ENCODE measurements at places on chromosomes 13 and 19.

GRCh38 chr19:10408511-10409283, 5.4 kb upstream of the CDC37 start:
- DNase-seq = peak; percentile 42

- no peak for DNase-seq
Observed at GRCh38 chr13:58712191-58712590, 1080.6 kb downstream of the PCDH17 start.

DNA sequence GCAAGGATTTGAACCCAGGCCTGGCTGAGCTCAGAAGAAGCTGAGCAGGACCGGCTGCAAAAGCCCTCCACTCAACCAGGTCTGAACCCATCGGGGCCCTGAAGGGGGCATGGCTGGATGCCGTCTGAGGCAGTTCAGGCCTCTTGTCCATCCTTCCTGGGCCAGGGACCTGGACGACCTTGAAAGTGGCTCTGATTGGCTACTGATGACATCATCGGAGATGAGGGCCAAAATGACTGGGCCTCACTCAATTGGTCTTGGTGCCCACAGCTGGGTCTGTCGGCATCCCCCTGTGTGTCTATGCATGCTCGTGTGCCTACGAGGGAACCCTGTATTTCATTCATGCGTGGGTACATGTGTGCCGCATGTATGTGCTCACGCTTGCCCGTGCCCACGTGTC, 71.8 kb downstream of the PTPRS start:
- DNase-seq = no peak

- DNase-seq = no peak
Observed at GRCh38 chr13:32028711-32029110, 2.9 kb upstream of the FRY start.

DNA sequence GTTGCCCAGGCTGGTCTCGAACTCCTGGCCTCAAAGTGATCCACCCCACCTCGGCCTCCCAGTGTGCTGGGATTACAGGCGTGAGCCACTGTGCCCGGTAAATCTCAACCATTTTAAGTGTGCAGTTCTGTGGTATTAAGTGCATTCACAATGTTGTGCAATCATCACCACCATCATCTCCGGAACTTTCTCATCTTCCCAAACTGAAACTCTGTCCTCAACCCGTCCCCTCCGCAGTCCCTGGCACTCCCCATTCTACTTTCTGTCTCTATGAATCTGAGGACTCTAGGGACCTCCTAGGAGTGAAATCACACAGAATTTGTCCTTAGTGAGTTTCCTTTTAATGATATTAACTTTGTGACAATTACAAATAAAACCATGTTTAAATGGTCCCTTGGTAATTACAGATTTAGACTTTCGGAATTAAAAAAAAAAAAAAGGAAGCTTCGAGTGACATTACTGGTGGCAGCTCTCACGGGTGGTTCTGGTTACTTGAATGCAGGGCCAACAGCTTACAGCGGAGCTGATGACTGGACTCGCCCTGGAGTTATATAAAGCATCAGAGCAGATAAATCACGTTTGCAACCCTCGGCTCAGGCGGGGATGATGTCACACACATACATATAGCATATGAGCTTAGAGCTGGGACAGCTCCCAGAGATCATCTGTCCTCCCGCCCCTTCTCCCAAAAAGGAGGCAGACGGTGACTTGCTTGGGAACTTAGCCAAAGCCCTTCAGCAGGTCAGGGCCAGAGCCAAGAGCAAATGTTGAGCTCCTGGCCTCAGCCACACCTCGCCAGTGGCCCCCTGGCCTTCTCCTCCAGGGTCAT, 89.8 kb downstream of the ZNF557 start:
- DNase-seq = no peak

- no peak for DNase-seq
Observed at GRCh38 chr19:49515767-49516166, 3.3 kb downstream of the FCGRT start.

GRCh38 chr19:4730740-4731171, 7.1 kb upstream of the DPP9 start:
- peak; percentile 46 for DNase-seq

DNA sequence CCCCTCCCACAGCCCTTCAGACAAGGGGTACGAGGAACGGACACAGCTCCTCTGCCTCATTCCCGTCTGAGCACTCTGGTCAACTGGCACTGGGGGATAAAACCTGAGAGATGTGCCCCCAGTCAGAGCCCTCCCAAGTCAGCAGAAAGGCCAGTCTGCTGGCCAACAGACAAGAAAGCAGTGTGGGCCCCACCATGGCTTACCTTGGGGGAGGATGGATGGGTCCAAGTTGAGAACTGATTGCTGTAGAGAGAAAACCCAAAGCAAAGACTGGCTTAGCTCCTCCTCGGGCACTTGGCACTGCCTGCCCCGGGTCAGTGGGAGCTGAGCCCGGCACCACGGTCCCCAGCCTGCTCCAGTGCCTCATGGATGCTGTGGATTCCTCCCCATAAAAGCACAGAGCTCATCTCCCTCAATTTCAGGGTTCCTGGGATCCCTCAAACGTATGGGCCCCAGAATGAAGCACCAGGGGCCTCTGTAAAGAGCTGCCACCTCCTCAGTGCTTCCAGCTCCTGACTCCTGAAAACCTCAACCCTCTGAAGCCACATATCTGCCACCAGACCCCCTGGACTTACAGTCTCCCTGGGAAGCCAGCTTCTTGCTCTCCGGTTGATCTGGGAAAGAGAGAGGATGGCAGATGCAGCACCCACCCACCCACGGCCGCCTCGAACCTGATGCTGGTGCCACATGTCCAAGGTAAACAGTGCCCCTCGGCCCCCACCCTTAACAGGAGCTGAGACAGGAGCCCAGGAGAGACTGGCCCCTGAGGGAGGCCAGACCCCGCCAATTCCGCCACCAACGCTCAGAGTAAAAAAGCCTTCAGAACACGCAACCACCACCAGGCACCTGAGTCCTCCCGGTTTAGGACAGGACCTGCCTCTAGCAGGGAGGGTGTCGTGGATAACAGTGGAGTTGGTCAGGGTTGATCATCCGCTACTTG, 3.3 kb downstream of the KHSRP start:
- DNase-seq = no peak

DNA sequence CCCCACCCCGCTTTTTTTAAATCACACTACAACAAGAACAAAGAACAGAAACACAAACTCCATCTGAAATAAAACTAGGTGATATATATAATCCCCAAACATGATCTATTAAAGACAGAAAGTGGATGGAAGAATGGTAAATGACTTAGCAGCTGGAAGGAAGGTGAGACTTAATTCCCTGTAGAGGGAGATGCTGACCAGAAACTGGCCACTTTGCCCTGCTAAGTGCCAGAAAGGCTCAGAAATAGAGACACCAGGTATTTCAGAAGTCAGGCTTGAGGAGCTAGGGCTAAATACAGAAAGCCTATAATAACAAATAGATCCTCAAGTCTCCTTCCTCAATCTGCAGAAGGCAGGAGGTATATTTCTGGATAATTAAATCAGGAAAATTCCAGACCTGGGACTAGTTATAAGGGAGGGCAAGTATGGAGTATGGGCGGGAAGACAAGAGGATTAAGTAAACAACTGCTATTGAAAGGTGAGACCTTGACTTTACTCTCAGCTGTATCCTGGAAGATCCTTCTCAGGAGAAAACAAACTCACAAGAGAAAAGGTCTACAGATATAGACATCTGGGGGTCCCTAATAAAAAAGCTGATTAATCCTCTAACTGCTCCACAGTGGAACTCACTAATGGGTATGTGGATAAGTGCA, 32.2 kb downstream of the MTRF1 start:
- no peak for DNase-seq

GRCh38 chr13:71218960-71219359, 648.0 kb downstream of the DACH1 start:
- no peak for DNase-seq

GRCh38 chr13:113164492-113164891, 6.0 kb downstream of the PROZ start:
- DNase-seq = no peak

DNA sequence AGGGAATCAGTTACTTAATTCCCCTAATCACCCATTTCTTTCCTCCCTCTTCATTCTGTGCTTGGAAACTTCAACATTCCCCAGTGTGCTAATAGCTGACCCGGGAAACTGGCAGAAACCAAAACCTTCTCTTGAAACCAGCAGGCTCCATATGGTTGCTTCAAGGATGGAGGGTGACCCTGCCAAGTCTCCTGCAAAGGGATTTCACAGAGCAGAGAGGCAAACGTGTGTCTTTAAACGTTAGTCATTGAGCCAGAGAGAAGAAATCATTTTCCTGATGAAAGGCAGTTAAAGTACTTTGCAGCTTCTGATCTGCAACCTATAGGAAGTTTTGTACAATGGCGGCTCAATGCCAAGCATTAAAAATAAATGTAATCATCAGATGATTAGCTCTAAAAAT, 220.9 kb downstream of the POU4F1 start:
- no peak for DNase-seq

DNA sequence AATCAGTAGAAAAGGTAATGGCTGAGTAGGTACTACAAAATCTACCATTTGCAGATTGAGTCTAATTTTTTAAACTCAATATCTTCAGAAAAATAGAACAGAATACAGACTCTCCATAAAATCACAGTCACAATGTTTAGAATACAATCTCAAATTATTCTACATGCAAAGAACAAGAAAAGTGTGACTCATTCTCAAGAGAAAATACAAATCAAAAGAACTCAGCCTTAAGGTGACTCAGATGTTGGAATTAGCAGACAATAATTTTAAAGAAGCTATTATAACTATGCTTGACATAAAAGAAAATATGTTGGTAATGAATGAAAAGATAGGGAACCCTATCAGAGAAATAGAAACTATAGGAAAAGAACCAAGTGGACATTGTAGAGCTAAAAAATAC, 78.9 kb downstream of the RXFP2 start:
- no peak for DNase-seq

- no peak for DNase-seq
Observed at GRCh38 chr13:30972888-30973377, 40.5 kb downstream of the TEX26 start.

GRCh38 chr19:46719629-46720502, 3.0 kb upstream of the PRKD2 start:
- no peak for DNase-seq

DNA sequence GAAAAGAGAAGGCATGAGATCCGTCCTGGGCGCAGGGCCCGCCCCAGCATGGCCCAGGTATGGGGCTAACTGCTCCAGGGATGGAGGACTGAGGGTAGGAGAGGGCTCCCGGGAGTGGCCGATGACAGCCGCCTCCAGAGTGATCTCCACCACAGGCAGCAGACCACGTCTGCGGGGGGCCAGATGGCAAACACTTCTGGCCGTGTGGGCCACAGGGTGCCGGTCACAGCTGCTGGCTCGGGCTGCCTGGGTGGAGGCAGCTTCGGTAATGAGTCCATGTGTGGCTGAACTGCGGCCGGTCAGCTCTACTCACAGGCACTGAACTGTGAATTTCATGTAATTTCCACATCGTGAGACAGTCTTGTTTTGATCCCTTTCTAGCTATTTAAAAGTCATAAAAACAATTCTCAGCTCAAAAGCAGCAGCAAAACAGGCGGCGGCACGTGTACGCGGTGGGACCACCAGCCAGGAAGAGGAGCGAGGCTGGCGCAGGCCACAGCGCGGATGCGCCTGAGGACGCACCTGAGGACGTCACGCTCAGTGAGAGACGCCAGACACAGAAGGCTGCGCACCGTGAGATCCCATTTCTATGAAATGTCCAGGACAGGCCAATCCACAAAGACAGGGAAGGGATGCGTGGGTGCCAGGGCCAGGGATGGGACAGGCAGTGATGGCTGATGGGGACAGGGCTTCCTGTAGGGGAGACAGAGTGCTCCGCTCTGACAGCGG, 4.0 kb downstream of the LSM7 start:
- DNase-seq = no peak

DNA sequence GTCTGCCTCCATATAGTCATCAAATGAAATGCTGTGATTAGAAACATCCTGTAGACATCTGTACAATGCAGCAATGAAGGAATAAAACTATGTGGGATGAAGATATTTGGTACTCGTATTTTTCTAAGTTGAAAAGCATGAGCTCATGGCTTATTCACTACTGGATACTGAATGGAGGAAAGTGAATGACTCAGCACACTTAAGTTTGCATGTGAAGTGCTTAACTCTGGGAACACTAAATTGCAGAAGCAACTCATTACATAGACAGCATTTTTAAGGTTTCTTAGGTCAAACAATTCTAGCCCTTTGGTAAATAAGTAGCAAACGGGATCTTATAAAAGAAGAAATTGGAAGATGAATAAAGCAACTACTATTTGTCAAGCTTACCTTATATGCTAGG, 429.0 kb upstream of the MIR17HG start:
- DNase-seq = no peak

GRCh38 chr13:44422755-44423643, 49.4 kb downstream of the SERP2 start:
- no peak for DNase-seq

GRCh38 chr13:98180092-98180491, 3.0 kb upstream of the RNF113B start:
- no peak for DNase-seq

DNA sequence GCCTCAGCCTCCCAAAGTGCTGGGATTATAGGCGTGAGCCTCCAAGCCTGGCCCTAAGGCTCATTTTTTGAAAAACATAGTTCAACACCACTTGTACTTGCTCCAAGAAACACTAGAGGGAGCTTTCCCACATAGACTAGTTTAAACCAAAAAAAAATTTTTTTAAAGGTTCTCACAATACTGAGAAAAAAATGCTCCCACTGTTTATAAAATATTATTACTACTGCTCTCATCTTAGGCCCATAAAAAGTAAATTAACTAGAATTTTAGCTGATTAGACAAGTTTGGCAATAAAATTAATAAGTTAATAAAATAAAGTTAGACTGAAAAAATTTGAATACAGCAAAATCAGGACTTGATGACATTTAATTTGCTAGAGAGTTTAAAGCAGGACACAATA, 109.5 kb downstream of the TBC1D4 start:
- DNase-seq = no peak
